ENCODE measurements at places on chromosomes 2 and 18.

DNA sequence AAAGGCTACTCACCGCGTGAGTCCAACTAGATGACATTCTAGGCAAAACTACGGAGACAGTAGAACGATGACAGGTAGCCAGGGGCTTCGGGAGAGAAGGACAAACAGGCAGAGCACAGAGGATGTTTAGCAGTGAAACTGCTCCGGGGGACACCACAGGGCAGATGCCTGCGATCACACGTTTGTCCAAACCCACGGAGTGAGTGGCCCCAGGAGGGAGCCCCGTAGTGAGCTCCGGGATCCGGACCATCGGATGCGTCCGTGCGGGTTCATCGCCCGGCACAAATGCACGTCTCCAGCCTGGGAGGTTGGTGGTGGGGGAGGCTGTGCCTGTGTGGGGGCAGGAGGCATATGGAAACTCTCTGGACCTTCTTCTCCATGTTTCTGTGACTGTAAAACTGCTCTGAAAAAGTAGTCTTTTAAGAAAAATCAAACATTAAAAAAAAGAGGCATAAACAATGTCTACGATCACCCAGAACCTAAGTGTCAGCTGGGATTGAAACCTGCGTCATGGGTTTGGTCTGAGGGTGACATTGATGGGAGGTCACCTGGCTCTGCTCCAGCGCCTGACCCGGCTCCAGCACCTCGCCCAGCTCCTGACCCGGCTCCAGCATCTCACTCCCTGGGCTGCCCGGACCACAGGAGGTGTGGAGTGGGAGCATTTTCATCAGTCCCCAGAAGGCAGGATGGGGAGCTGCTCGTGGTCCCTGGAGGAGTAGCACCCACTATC lies 83.0 kb upstream of the CTDP1 start:
- no peak for DNase-seq

DNA sequence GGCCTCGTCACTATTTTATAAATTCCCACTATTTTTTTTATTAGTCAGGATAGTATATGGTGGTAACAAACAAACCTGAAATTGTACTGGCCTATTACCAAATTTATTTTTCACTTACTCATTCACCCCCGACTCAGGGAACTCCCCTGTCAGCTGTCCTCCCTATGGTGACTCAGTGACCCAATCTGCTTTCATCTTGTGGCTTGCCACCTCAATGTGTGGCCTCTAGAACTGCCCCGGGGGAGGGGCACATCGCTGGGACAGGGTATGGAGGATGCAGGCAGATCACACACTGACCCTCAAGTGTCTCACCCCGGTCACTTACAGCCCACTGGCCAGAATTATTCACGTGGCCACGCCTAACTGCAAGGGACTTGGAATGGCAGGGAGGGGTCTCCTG lies 71.6 kb downstream of the ACTR2 start:
- peak; percentile 37 for DNase-seq

DNA sequence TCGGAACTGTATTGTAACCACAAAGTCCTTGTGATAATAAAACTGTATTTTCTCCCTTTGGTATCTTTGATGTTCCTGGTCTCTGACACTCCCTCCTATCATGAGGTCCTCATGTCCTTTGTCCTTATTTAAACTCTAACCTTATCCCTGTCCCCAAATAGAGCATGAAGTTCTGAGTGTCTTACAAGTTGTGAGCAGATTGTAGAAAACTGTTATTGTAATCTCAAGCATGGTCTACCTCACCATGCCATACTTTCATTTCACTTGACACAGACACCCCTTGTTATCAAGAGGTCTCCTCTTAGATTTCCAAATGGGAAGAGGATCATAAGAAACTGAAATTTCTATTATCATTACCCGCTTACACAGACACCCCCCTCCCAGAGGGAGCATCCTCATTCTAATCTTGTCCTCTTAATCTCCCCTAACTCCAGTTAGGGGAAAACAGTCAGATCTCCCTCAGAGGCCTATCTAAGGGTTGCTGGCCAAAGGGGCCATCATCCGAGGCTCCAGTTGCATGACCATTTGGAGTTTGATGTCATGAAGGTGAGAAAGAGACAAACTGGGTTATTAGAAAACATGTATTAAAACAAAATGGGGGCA lies 29.0 kb downstream of the MYO3B start:
- DNase-seq, result no peak

DNA sequence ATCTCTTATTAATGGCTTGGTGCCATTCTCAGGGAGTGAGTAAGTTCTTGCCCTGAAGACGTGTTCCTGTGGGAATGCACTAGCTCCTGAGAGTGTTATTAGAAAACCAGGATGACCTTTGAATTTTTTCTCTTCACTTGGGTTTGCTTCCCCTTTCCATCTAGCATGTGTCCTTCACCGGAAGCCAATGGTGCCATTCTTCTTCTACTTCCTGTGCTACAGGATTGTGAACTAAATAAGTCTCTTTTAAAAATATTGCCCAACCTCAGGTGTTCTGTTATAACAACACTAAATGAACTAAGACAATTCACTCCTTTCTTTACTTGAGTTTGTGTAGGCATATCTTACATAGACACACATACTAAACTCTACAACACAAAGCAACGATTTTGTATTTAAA lies 447.0 kb downstream of the SOX11 start:
- no peak for DNase-seq

DNA sequence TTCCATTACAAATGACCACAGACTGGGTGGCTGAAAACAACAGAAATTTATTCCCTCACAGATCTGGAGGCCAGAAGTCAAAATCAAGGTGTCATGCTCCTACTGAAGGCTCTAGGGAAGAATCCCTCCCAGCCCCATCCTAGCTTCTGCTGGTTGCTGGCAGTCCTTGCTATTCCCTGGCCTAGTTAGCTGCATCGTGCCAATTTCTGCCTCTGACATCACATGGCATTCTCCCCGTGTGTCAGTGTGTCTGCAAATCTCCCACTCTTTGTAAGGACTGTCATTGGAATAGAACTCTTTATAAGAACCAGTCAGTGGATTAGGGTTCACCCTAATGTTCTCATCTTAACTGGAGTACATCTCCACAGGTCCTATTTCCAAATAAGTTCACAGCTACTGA lies 30.5 kb upstream of the NCKAP5 start:
- no peak for DNase-seq

GRCh38 chr2:10909996-10910341 lies 1.8 kb upstream of the KCNF1 start:
- no peak for DNase-seq

GRCh38 chr2:46939626-46940359 lies 24.2 kb upstream of the MCFD2 start:
- DNase-seq, result no peak

DNA sequence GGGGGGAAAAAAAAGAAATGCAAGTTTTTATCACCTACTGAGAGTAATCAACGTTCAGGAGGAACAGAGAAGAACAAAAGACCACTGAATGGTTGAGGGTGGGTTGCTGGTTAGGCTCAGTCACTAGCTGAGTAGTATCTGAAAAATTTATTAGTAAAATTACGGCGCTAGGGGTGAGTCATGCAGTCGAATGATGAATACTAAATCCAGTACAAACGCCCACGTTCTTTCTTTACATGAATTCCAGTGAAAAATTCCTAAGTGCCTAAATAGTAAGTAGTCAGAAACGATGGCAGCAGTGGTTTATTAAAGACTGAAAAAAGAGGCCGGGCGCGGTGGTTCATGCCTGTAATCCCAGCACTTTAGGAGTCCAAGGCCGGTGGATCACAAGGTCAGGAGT lies 52.0 kb downstream of the TEKT4 start:
- DNase-seq, result no peak

DNA sequence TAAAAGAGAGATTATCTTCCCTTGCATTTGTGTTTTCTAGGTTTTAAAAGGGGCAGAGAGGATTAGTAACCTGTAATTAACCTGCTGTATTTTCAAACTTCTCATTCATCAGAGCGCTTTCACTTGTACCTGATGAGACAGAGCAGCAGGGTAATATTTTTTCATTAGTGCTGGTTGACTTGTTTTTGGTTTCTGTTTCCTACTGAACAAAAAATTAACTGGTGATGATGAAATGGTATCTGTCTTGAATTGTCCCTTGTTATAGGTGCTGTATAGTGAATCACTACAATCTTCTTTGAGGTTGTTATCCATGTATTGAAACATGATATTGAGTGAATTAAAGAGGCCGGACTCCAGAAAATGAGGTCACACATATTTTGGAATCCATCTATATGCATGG lies 37.9 kb downstream of the CDH20 start:
- DNase-seq, result no peak

GRCh38 chr18:75105551-75106254 lies 103.2 kb downstream of the PTGR3 start:
- DNase-seq, result no peak

GRCh38 chr18:55322178-55322735 lies 265.7 kb downstream of the TCF4 start:
- DNase-seq, result no peak

GRCh38 chr18:44766450-44766849 lies 85.8 kb downstream of the SETBP1 start:
- no peak for DNase-seq

GRCh38 chr2:128272601-128273468 lies 45.8 kb downstream of the HS6ST1 start:
- DNase-seq, result no peak

DNA sequence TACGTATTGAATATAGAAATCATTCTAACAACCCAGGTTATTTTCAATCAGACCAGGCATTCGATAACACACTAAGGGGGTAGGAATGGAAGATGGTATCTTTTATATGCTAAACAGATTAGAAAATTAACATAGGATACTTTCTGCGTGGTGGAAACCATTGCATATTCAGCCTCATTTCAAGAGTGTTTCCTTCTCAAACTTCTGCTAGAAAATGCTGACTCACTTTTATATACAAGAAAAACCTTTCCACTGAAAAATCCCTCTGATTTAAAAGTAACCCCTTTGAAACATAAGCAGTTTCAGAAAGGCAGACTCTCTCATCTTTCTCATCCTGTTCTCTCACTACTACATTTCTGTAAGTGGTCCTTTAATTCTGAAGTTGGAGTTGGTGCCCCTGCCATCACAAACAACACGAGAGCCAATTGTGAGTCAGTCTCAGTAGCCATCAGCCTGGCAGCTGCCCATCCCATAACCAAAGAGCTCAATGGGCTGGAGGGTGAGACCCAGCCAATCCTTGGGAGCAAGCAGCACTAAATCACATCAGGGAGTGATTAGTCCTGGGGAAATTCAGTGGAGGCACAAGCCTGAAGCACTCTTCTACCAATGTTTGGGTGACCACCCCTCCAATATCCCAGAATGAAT lies 343.1 kb downstream of the CELF4 start:
- DNase-seq, result no peak

- no peak for DNase-seq
Observed at GRCh38 chr2:189609423-189609816, 28.8 kb upstream of the SLC40A1 start.

DNA sequence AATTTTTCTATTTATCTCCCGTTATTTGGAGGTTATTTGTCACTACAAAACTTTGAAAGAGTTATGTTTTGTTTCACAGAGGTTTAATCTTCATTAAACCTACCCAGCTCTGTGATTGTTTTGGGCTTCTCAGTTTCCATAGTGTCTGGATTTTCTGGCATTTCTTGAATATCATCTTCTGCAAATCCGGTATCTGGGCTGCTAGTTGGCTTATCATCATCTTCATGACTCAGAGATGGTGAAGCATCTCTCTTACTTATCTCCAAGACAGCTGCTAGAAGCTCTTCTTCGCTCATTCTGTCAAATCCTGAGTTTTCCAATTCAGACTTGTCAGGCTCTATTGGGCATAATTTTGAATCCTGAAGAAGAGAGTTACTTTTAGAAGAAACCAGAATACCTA lies 55.6 kb downstream of the VIL1 start:
- no peak for DNase-seq

DNA sequence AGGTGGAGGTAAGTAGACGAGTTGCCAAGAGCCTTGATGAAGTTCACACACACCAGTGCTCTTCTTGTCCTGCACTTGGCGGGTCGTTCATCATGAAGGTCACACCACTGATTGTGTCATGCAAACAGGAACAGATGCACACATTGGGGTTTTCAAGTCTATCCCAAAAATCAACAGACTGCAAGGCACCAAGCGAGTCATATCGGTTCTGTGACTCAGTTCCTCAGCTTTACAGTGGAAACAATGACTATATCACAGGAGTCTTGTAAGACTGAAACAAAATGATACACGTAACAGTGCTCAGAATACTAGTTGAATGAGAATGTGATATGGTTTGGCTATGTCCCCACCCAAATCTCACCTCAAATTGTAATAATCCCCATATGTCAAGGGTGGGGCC lies 526.9 kb upstream of the ID2 start:
- no peak for DNase-seq

DNA sequence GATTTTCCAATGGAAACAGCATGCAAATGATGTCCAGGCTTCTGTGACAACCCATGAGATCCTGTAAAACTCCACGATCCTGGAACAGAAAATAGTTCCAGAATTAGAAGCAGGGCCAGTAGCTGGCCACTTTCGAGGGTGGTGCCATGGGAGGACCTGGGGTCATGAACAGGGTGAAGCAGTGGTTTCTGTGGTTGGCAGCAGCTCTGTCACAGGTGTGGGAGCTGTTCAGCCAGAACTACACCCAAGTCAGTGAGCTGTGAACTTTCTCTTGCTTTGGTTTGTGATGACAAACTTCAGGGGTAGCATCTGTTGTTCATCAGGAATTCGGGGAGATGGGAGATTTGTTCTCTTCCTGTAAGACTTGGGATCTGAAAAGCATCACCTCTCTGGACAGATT lies 314.4 kb upstream of the NT5C1B start:
- no peak for DNase-seq

DNA sequence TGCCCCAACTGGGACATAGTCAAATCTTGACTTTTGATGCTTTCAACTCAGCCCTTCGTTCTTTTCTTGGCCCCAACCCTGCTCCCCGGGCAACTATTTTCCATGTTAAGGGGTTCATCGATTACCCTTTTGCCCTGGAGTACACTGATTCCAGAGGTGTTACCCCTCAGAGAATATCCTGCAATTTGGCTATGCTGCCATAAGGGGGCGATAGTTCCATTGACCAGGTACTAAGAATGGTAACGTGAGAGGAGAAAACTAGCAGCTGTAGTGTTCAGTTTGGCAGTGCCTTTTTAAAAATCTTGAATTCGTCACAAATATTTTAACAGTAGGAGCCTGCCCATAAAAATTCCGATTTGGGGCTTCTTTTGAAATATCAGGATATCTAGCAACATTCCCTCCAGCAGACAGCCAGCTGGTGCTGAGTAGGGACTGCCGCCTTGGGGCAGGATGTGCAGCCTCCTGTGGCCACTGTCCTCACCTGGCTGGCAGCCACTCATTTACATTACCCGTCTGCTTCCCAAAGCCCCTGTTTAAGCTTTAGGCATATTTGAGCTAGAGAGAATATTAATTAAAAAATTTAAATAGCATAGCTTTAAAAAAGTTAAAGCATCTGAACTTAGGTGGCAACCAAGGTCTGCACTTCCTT lies 146.3 kb upstream of the SKOR2 start:
- DNase-seq, result no peak

DNA sequence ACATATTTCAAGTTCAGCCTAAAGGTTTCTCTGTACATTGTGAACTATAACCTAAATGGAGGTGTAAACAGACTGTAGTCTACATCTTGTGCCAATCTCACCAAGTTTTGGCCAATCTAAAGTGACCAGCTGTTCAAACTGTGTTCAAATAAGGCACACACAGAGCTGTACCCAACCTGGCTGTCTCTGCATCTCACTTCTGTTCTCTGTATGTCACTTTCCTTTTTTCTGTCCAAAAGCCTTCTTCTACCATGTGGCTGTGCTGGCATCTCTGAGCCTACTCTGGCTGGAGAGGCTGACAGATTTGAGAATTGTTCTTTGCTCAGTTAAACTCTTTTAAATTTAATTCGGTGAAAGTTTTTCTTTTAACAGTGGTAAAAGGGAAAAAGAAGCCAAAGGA lies 817.9 kb downstream of the SOCS6 start:
- no peak for DNase-seq
